ENCODE measurements at places on chromosomes 4 and X.

- DNase-seq: no peak
These were observed 92.8 kb downstream of the MAML3 start for GRCh38 chr4:140061194-140061593.

GRCh38 chrX:6184900-6185515 is 43.7 kb downstream of the NLGN4X start:
- no peak for DNase-seq

GRCh38 chr4:25694466-25694865 is 38.8 kb downstream of the SLC34A2 start:
- no peak for DNase-seq

DNA sequence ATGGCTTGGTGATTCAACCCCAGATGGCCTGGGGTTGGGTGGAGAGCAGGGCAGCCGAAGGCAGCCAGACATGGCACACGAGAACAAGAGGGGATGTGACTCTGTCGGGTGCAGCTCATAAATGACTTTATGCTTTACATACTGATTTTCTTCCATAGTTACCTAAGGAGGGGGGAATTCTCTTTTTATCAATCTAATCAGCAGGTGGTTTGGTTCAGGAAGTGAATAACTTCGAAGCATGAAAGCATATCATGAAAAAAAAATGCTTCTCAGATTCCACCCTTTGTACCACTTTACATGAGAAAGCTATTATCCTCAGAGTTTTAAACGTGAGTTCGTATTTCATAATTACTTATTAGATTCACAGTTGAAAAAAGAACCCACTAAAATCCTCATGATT is 908.9 kb upstream of the LCORL start:
- no peak for DNase-seq

GRCh38 chr4:153205757-153206156 is 1.5 kb downstream of the TRIM2 start:
- no peak for DNase-seq

DNA sequence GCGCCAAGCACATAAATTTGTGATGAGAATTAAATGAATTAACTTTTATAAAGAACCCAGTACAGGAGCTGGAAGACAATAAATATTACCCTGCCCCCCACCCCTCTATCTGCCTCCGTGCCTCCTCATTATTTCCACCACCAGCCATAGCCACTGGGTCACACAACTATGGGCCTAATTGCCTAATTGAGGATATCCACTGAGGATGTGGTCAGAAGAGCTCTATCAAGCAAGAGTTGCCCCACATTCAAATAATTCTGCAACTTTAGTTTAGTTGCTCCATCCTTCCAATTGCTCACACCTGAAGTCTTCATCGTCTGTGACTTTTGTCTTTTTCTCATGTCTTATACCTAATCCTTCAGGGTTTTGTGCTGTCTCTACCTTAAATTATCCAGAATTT is 9.5 kb upstream of the CXCL8 start:
- no peak for DNase-seq

GRCh38 chrX:7216981-7217587 is 69.1 kb upstream of the PUDP start:
- DNase-seq: no peak

- DNase-seq: no peak
These were observed 25.4 kb upstream of the EREG start for GRCh38 chr4:74339501-74339900.

GRCh38 chrX:133448512-133449076 is 33.3 kb upstream of the GPC4 start:
- DNase-seq: no peak

DNA sequence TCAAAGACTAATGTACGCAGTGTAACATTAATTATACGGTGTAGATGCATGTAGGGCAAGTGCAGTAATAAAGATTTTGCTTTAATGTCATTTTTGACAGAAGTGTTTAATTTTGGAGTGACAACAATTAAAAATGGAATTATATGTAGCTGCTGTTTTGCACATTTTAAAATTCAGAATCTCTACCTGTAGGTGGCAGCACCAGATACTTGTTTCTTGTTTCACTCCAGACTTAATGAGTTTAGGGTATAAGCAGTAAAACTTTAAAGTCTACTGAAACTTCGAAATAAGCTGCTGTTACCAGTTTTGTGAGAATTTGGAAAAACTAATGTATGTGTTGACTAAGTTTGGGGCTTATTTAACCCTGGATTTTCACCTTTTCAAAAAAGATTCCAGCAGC is 144.9 kb downstream of the POLA1 start:
- peak; percentile 15 for DNase-seq

- DNase-seq: no peak
These were observed 222.4 kb downstream of the APBB2 start for GRCh38 chr4:40991908-40992307.

GRCh38 chr4:61500883-61501282 is 300.8 kb downstream of the ADGRL3 start:
- DNase-seq: no peak

DNA sequence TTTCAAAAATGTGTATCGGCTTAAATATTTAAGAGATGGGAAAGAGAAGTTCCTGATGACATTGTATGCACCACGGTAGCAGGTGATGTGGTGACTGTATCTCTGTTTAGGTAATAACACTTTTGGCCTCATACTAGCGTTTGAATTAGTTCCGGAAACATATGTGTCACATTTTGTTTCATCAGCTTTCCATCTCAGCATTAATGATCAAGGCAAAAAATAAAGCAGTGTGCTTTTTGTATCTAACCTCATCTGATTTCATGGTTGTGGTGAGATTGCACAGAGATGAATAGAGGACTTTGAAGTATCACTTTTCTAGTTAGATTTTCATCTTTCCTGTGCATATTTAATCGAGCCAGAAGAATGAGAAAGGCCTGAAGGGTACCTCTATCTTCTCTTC is 206.4 kb upstream of the SPRY1 start:
- no peak for DNase-seq

- DNase-seq: no peak
These were observed 91.6 kb upstream of the LIMCH1 start for GRCh38 chr4:41446391-41446790.

DNA sequence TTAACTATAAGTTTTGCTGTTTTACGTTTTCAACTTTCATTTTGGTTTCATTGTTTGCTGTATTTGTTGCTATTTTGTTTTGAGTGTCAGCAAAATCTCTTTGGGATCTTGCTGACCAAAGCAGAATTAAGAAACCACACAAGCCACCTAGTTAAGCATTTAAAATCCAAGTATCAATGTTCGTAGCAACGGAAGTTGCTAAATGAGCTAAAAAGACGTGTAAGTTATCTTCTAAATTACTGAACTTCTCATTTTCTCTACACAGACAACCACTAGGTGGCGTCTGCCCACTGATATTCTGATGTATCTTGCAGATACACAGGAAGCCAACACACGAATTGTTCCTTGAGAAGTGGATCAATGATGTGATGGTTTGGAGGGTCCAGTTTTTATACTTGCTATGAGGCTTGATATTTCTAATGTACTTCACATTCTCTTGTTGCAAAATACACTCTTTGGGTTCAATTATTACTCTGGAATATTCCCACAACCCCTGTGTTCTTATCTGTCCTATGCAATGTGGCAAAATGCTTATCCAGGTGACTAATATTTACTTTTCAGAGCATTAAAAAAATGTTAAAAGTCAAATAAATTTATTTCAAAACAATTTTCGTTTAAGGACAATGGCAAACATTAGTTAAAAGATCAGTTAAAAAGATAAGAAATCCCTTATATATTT is 250.5 kb downstream of the TECRL start:
- DNase-seq: peak; percentile 46

DNA sequence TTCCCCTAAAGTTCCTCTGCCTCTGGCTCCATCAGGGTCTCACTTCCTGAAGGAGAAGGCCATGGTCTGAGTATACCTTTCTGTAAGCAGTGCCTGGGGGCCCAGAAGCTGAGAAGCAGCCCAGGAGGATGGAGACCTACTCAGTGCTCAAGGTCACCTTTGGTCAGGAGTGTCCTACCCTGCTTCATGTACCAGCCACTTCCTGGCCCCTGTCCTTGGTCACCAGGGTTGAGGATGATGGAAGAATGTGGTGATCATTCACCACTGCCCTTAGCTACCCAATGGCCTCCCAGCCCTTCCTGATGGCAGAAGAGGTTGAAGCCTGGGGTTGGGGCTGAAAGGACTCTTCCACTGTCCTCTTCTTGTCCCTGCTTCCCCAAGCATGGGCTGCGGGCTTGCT is 9.0 kb upstream of the MFAP3L start:
- no peak for DNase-seq

DNA sequence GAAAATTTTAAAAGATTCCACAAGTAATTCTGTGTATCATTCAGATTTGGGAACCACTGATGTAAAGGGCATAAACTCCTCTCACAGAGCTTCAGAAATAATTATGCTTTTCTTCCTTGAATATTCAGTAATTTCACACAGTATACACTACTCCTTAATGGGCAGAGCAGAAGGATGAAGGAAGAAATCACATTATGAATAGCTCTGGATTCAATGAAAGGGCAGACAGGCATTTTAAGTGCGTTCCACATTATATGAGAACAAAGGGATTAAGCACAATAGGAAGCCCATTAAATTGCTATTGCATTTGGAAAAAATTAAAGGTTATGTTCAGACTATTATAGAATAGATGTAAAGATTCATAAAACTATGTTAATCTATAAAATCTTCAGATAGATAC is 142.6 kb downstream of the PDHA2 start:
- DNase-seq: no peak

DNA sequence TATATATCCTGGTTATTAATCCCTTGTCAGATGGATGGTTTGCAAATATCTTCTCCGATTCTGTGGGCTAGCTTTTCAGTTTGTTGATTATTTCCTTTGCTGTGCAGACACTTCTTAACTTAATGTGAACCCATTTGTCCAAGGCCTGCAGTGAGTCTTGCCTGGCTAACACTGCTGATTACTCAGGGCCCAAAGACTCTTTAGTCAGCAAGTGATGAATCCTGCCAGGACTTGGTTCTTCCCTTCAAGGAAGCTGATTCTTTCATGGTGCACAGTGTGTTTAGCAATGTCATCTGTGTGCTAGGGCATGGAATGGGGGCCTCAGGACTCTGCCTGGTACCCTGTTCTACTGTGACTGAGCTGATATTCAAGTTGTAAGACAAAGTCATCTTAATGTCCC is 81.8 kb upstream of the TEX13A start:
- DNase-seq: no peak

DNA sequence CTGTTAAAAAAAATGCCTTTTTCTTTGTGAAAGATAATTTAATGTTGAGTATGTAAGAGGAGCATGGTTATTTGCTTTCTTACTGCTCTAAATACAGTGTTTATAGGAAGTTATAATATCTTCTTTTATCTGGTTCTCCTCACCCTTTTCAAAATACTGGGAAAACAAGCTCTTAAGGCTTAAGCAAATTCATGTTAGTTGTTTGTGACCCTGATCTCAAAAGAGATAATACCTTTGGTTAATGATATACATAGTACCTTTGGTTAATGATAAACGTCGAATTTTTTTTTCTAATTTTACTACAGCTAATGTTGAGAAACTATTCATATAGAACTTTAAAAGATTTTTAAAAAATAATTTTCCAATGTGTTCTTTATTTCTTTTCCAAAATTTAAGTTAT is 180.1 kb downstream of the RAPGEF2 start:
- no peak for DNase-seq

- DNase-seq: no peak
These were observed 19.5 kb downstream of the NSUN7 start for GRCh38 chr4:40769266-40769665.

DNA sequence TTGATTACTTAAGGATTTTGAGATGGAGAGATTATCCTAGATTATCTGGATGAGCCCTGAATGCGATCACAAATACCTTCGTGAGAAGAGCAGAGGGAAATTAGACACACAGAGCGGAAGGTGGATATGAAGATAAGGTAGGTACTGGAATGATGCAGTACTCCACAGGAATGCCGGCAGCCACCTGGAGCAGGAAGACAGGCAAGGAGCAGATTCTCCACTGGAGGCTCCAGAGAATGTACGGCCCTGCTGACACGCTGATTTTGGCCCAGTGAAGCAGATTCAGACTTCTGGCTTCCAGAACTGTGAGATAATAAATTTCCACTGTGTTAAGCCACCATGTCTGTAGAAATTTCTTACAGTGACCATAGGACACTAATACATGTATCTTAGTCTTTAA is 79.4 kb upstream of the PITX2 start:
- DNase-seq: no peak

DNA sequence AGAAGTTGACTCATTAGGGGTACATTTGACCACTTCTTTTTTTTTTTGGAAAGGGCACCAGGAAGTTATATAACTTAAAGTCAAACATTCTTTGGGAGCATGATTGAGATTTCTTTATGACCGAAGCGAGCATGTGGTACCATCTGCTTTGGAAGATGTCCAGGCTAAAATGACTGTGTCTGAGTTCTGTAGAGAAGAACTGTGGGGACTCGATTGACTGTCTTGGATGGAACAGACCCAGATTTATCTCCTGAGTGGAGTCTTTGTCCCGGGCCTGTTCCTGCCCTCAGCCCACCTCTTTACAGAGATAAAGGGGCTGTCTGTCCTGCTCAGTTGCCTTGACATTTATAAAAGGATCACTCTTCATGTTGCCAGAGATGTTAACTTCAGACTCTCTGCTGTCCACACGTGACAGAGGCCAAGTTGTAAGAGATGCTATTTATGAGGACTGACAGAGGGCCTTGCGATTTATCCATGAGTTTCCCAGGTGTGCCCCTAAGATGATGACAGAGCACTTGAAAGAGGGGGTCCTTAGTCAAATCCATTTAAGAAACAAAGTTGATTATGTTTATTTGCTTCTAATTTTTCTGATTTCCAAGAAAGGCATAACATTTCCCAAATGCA is 16.8 kb downstream of the SMIM20 start:
- no peak for DNase-seq

GRCh38 chr4:82362565-82362964 is 11.2 kb downstream of the HNRNPD start:
- DNase-seq: no peak

DNA sequence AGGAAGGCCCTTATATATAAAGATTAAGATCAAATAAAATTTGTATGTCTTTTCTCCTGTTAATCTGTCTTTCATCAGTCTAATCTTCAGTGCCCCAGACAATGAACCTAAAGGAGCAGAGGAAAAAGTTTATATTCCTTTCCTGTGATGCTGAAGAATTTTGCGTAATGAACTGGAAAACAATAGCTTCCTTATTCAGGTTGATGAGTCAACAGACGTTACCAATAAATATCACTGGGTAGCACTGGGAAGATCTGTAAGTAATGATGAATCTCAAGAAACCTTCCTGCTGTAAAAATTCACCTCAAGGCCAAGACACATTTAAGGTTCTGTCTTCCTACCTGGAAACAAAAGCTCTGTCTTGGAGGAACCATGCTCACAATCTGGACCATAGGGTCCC is 25.5 kb downstream of the CDKN2AIP start:
- no peak for DNase-seq

- DNase-seq: peak; percentile 72
These were observed 20.6 kb upstream of the IRAK1 start for GRCh38 chrX:154040307-154040756.

- DNase-seq: no peak
These were observed 33.6 kb upstream of the TBL1X start for GRCh38 chrX:9431281-9431680.

DNA sequence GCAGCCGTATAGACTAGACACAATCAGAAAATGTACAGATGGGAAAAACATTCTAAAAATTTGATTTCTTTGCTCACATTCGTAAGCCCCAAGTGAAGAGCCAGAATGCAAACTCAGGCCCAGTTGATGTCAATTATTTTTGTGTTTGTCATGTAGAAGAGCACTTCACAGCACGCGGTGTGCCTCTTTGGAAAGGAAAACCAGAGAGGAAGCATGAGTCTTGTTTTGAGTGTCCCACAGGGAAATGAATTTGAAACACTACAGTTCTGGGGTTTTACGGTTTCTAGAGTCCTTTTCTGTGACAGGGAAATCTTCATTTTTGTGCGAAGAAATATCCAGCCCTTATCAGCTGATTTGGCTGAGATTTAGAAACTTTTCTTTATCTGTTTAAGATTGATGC is 554.6 kb upstream of the BOD1L1 start:
- no peak for DNase-seq

Data from HFFc6 (cell line).